Type B pancreatic cell (in vitro differentiated cells): ENCODE measurements at places on chromosomes 1 and 21. TPM values are rescaled to one million over a fixed set of nuclear protein-coding genes. Genes with fewer than 3 reads are reported as not detected.
A peak's percentile ranks its signal among the peaks of the same experiment; 100 is the strongest.

Gene C8A
- 0.46 and 0.64 TPM in 2 replicates for total RNA-seq

Gene DNAJC28
- total RNA-seq, result 2.3 and 3.0 TPM in 2 replicates

Gene RAB3B
- total RNA-seq, result 16.9 and 19.2 TPM in 2 replicates

Gene CLDN17
- not detected in 2 replicates for total RNA-seq

Gene NAV1
- 38.1 and 44.9 TPM in 2 replicates for total RNA-seq

Gene RNU1-2
- total RNA-seq, result 2,993 and 3,564 TPM in 2 replicates

Gene FAM131C
- total RNA-seq, result 1.4 and 3.1 TPM in 2 replicates

Gene CLCA4
- 0.10 TPM in 1 of 2 replicates, not detected in the other for total RNA-seq

GRCh38 chr1:184931566-184931965 lies 42.7 kb downstream of the NIBAN1 start:
- H3K4me3 ChIP-seq, result no peak overlapping the region
- no peak overlapping the region for H3K27ac ChIP-seq
- no peaks in the 10 kb centered on the region for H3K36me3 ChIP-seq
- peaks cover 12% of the 10 kb centered on the region for H3K4me1 ChIP-seq

- H3K4me3 ChIP-seq, result no peak overlapping the region
- no peaks in the 10 kb centered on the region for H3K27me3 ChIP-seq
- H3K27ac ChIP-seq, result no peak overlapping the region
- no peak for DNase-seq
- no peaks in the 10 kb centered on the region for H3K4me1 ChIP-seq
Observed at GRCh38 chr21:46179708-46180078, 4.6 kb downstream of the SPATC1L start.

- H3K27ac ChIP-seq, result no peak overlapping the region
- H3K4me1 ChIP-seq, result peaks cover 14% of the 10 kb centered on the region
- H3K4me3 ChIP-seq, result no peak overlapping the region
- no peaks in the 10 kb centered on the region for H3K27me3 ChIP-seq
- DNase-seq, result no peak
Observed at GRCh38 chr1:51284487-51284954, 45.8 kb downstream of the TTC39A start.

GRCh38 chr1:208054485-208054884 lies 143.6 kb upstream of the CD34 start:
- DNase-seq, result no peak
- H3K36me3 ChIP-seq, result peaks cover 54% of the 10 kb centered on the region
- H3K4me3 ChIP-seq, result no peak overlapping the region
- H3K27me3 ChIP-seq, result peaks cover 7% of the 10 kb centered on the region
- H3K4me1 ChIP-seq, result peaks cover 36% of the 10 kb centered on the region

GRCh38 chr1:30422251-30422650 lies 301.1 kb downstream of the MATN1 start:
- H3K27ac ChIP-seq, result no peak overlapping the region
- H3K27me3 ChIP-seq, result peaks cover 4% of the 10 kb centered on the region
- H3K4me1 ChIP-seq, result peaks cover 8% of the 10 kb centered on the region
- DNase-seq, result peak; percentile 59

DNA sequence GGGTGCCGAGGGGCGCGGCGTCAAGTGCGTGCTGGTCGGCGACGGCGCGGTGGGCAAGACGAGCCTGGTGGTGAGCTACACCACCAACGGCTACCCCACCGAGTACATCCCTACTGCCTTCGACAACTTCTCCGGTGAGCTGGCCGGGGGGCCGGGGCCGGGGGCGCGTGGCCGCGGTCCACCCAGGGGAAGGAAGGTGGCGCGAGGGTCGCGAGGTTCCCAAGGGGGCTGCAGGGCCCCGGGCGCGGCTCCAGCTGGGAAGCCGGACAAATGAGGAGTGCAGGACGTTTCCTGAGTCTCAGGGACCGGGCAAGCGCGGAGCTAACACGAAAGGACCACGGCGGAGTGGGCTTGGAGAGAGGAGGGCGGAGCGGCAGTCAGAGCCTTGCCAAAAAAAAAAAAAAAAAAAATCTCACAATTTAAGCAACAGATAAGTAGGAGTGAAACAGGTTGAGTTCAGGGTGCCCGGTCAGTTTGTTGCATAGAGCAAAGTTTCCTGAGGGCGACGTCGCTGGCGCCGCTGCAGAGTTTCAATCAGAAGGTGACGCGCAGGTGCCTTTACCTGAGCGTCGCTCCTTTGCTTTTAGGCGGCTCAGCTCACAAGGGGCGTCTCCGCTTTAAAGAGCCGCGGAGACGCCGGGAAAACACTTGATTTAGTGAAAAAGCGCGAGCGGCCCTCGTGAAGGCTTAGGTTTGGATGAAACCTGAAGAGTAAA lies 750 bp downstream of the RHOU start:
- H3K4me1 ChIP-seq, result peaks cover 45% of the 10 kb centered on the region
- H3K4me3 ChIP-seq, result peak overlapping the region; percentile 98
- peaks cover 37% of the 10 kb centered on the region for H3K36me3 ChIP-seq
- H3K27ac ChIP-seq, result peak overlapping the region; percentile 93
- DNase-seq, result no peak
- peaks cover 11% of the 10 kb centered on the region for H3K27me3 ChIP-seq

DNA sequence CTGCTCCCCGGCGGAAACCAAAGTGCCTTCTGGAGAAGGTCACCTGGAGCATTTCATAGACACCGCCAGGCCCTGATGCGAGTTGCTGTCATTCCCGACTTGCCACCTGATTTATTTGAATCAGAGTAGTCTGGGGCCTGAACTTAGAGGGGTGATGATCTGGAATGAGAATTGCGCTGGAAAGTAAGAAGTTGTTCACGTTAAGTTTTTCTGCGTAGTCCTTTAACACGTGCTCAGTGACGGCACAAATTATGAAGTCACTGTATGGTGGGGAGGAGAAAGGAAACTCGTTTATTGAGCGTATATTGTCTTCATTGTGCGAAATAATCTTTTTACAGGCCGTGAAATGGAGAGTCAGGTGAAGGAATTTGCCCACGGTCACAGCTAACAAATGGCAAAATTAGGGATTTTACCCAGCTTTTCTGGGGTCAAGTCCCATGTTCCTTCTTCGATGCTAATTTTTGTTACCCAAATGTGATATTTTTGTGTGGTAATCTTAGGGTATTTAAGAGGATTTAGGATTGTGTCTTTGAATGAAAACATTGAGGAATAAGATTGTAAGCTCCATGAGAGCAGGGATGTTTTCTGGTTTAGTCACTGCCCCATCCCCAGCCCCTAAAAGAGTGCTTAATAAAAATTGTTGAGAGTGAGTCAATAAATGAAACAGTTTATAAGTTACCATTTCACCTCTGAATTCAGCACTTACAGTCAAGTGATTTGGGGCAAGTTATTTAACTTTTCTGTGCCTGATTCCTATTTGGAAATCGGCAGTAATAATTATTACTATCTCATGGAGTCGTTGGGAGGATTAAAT lies 46.4 kb upstream of the NBL1 start:
- H3K36me3 ChIP-seq, result peaks cover 18% of the 10 kb centered on the region
- peaks cover 30% of the 10 kb centered on the region for H3K4me1 ChIP-seq
- no peaks in the 10 kb centered on the region for H3K27me3 ChIP-seq
- no peak for DNase-seq

DNA sequence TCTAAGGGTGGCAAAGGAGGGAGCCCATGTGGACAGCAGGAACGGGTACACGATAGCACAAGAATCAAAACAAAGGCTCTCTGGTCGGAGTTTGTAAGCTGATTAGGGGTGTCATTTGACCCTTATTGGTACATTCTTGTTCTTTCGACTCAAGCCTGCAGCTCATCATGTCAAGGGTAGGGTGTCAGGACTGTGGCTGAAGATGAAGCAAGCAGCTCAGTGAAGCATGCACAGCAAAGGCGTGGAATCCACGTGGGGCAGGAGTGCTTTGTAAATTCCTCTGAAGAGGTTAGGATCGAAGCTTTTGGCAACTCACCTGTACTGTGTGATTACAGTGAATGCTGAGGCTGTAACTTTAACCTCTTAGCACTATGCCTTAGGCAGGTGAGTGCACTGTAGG lies 4.7 kb upstream of the ABCB10 start:
- peak overlapping the region; percentile 42 for H3K27ac ChIP-seq
- peak overlapping the region; percentile 16 for H3K4me3 ChIP-seq
- H3K27me3 ChIP-seq, result no peaks in the 10 kb centered on the region
- peaks cover 8% of the 10 kb centered on the region for H3K4me1 ChIP-seq
- H3K36me3 ChIP-seq, result no peaks in the 10 kb centered on the region

GRCh38 chr1:30765556-30766434 lies 8.2 kb upstream of the LAPTM5 start:
- H3K4me3 ChIP-seq, result no peak overlapping the region
- H3K36me3 ChIP-seq, result no peaks in the 10 kb centered on the region
- DNase-seq, result no peak
- no peak overlapping the region for H3K27ac ChIP-seq
- no peaks in the 10 kb centered on the region for H3K27me3 ChIP-seq
- H3K4me1 ChIP-seq, result peaks cover 14% of the 10 kb centered on the region
